ENCODE measurements at places on chromosomes 5 and 9.

DNA sequence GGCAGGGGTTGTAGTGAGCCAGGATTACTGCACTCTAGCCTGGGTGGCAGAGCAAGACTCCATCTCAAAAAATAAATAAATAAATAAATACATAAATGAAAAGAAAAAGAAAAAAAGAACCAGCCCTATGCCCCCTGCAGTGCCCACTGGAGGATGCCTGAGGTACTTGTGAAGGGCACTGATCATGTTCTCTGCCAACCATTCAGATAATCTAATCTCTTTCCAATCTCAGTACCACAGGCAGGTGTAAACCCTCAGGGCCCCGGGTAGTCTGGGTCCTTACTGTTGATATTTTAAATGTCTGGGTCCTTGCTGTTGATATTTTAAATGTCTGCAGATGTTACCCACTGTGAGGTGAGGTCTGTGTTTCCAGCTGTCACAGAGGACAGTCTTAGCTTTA is 321.8 kb upstream of the ADCY2 start:
- DNase-seq = no peak

GRCh38 chr5:5069851-5070250 is 70.3 kb upstream of the ADAMTS16 start:
- no peak for DNase-seq

GRCh38 chr5:152437866-152438265 is 32.8 kb upstream of the NMUR2 start:
- no peak for DNase-seq

DNA sequence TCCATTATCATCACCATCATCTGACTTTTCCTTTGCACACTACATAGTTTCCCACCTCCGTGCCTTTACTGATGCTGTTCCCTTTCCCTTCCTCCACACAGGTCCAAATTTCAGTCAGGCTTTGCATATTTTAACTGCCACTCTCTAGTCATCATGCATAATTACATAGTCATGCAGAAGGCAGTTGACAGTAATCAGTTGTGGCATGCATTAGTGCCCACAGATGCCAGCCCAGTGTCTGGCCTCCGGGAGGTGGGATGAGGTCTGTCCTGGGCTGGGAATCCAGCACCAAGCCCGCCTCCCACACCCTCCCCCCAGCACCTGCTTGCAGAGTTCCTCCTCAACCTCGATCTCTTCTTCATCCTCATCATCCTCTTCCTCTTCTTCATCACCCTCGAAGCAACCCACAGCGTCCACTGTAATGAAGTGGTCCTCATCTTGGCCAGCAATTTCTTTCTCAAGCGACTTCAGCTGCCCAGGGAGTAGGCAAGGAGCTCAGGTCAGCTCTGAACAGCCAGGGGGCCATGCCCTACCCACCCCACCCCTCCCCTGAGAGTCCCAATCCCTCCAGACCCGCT is 8.8 kb downstream of the BBLN start:
- DNase-seq = no peak

- DNase-seq = no peak
Observed at GRCh38 chr5:55749387-55749786, 11.5 kb downstream of the DDX4 start.

GRCh38 chr9:31023847-31024246 is 1360.6 kb upstream of the ACO1 start:
- DNase-seq = no peak

- DNase-seq = no peak
Observed at GRCh38 chr9:2023042-2023441, 7.9 kb downstream of the SMARCA2 start.

DNA sequence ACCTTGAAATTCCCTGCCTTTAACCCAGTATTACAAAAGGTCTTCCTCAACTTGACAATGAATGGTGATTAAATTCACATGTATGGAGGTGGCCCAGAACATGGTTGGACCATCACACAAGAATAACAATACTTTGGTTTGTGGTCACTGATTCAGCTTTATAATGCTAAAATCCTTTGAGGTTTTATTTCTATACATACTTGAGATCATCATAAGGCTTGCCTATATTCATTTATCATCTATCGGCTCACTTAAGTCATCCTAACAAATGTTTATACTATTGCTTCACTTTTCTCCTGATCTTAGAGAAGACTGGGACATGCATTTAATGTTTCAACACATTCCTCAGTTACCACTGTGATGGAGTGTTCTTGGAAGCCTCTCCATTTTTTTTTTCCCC is 191.3 kb downstream of the DMAC1 start:
- DNase-seq = no peak

All from NCI-H446 (cell line).